ENCODE measurements at places on chromosomes 1 and 21.
A peak's percentile ranks its signal among the peaks of the same experiment; 100 is the strongest.

DNA sequence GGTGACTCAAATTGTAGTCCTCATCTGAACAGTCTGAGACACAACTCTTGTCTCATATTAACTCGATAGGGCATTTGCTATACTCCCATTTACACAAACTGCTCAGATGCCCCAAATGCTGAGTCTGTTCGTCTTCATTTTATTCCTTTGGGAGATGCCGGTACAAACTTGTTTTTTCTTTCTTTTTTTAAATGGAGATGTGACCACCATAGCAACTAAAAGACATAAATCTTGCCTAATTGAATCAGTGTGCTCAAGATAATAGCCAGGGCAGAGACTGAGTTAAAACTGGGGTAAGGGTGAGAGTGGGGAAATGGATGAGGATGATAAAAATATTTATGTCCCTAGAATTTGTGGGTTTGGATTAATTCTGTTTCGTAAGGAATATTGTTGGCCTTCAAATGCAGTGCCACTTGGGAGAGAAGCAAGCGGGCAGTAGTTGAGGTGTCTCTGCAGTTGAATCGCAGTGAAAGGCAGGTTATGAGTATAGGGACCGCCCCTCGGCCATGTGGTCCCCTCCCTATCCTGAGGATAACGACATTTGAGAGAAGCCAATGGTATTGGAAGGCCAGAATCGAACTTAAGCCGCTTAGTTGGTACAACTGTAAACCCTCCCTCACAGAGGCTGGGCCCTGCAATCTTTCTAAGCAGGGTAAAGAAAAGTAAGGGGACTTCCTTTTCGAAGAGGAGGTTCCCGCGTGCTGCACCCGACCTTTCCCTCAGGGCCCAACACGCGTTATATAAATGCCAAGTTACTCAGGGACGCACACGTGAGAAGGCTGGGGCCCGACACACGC is 859 bp upstream of the LRRC8B start:
- peak; percentile 10 for DNase-seq

- no peak for DNase-seq
These were observed 72.9 kb downstream of the SYT6 start for GRCh38 chr1:114080511-114081436.

DNA sequence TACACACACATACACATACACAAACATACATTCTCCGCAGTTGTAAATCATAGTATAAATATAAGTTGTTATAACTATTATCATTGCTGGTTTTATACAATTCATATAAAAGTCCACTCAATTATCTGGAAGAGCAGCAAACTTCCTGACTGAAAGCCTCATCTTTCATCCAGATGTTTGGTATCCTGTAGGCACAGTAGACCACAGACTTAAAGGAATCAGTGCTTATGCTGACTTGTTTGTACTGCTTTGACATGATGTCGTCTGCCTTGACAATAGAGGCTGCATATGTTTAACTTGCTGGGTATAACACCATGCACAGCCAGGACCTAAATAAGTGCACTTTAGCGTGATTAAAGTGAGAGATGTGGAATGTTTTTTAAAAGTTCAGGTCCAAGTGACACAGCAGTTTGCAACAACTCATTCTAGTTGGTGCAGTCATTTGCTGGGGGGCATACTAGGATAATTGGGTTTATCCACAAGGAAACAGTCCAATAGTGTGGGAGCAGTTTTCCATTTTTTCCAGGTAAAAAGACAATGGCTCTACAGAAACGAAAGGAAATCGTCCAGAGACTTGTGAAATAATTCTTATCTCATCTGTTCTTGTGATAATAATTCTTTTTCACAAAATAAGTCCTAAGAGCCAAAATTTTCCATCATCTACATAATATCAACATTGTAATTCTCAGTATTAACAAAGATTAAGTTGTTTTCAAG is 110.3 kb upstream of the TSPAN2 start:
- DNase-seq, result peak; percentile 83

GRCh38 chr1:187280031-187280430 is 451.3 kb downstream of the PLA2G4A start:
- DNase-seq, result no peak

DNA sequence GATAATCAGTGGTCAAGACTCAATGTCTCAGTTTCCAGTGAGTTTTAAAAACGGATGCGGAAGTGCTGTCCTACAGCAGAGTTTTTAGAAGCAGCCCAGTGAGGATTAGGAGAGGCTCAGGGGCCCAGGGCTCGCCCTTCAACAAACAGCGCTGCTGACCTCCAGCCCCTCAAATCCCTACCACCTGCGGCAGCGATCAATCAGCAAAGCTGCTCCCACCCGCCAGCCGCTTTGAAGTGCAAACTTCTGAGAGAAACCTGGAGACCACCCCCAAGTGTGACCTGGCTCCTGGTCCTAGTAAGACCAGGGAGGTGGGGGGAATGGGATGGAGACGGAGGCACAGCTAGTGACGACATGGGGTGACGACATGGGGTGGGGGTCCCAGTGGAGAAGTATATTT is 14.4 kb downstream of the ZBTB17 start:
- no peak for DNase-seq

GRCh38 chr1:1326075-1326605 is 1.5 kb downstream of the CPTP start:
- no peak for DNase-seq

DNA sequence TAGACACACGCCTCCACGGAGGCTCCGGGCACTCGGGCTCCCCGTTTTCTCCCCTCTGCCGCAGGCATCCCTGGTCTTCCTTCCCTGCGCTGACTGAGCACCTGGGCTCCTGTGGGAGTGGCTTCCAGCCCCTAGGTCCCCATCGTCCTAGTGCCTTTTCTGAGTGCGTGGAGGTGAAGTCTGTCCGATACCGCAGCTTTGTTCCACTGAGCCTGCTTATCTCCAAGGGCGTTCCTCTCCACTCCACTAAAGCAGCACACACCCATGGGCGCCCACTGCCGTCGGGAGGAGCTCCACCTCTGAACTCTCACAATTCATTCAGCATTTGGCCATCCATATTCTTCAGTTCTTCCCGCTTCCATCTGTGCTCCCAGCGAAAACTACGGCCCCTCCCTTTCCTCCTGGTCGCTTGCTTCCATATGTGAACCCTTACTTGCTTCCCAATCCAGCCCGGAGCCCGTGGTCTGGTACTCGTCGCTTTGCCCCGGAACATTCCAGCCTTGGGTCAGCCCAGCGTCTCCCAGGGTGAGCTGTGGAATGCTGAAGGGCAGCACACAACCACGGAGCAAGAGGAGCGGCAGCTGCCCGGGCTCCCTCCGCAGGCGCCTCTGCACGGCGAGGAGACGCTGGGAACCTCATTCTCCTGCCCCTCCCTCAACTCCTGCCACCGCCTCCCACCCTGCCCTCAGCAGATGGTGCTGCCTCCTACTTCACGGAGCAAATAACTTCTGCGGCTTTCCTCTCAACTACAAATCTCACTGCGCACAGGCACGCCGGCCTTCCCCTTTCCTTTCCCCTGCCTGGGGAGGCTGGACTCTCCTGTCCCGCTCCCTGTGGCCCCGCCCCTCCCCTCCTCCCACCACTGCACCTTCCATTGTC is 27.5 kb downstream of the ATP8B2 start:
- peak; percentile 66 for DNase-seq

Data from fibroblast of the aortic adventitia (primary cell).